ENCODE measurements at places on chromosomes 2 and 18.

DNA sequence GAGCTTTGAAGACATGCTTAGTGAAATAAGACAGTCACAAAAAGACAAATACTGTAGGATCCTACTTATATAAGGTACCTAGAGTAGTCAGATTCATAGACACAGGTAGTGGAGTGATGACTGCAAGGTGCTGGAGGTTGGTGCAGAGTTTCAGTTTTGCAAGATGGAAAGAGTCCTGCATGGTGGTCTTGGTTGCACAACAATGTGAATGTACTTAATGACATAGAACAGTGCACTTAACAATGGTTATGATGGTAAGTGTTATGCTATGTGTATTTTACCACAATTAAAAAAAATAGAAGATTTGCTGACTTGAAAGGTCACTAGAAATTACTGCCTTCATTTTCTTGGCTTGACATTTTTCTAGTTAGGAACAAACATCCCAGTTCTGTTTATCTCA lies 9.5 kb downstream of the CERS6 start:
- no peak for DNase-seq

- no peak for DNase-seq
These were observed 184.5 kb downstream of the BCL2 start for GRCh38 chr18:63135101-63135500.

GRCh38 chr2:234249873-234250272 lies 199.4 kb downstream of the SPP2 start:
- no peak for DNase-seq

GRCh38 chr2:134183679-134184078 lies 70.2 kb upstream of the MGAT5 start:
- DNase-seq, result no peak

GRCh38 chr18:9353596-9353995 lies 19.0 kb downstream of the TWSG1 start:
- no peak for DNase-seq

DNA sequence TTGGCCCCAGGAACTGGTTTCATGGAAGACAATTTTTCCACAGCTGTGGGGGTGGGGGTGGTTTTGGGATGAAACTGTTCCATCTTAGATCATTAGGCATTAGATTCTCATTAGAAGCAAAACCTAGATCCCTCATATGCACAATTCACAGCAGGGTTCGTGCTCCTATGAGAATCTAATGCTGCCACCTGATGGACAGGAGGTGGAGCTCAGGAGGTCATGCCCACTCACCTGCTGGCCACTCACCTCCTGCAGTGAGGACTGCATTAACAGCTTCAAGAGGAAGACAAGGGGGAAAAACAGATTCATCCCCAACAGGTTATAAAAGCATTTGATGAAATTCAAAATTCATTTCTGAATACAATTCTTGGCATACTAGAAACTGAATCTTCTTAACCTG lies 38.5 kb downstream of the THAP4 start:
- no peak for DNase-seq

DNA sequence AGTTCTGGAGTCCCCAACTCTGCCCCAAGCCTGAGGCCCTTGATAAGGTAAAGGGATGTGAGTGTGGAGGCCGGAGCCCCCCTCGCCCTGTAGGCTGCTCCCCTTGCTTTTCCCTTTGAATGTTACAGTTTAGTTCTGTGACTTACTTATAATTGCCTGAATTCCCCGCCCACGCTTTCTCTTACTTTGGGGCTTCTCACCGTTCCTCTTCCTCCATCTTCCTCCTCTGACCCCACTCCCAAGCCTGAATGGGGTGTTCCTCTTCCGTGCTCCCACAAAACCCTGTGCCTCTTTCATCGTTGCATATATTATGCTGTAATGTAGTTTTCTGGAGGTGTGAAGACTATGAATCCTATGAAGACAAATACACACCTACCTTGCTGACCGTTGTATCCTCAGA lies 15.0 kb upstream of the IL1RN start:
- DNase-seq, result no peak

DNA sequence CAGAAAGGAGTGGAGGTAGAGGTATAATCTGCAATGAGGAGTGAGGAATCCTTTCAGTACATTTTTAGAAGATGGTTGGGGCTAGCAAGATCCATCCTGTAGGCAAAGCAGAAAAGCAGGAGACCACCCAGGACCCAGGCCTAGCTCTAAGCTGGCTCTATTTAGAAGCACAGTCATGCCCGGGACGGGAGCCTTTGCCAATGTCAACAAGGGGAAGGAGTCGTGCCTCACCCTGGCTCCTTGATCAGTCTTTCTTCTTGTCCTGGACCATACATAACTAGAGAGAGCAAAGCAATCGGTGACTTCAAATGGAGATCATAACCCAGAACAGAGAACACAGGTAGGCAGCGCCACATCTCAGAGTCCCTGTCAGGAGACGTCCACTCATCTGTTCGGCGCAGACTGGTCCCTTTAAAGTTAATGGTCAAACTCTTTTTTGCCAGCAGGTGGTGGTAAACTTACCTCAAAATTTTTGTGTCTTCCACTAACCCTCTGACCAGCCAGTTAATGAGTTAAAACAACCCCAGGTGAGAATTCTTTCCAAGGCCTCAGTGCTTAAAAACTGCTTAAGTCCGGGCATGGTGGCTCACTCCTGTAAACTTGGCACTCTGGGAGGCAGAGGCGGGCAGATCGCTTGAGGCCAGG lies 8.0 kb downstream of the MC5R start:
- no peak for DNase-seq

GRCh38 chr2:19363474-19363778 lies 5.0 kb upstream of the OSR1 start:
- DNase-seq, result no peak

DNA sequence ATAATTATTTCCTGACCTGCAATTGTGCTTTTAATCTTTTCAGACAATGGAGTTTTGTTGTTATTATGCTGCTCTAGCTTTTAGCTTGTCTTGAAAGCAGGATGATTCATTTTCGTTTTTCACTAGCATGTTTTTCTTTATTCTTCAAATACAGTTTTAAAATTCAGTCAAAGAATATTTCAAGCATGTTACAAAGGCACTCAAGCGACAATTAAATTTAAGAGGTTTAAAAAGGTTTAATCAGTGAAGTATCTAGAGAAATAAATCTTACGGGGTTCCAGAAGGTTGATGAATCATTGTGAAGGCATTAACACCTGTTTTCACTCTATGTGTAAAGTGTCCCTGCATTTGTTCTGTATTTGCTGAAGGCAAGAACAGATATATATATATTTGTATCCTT lies 390.7 kb upstream of the TMEFF2 start:
- peak; percentile 21 for DNase-seq

DNA sequence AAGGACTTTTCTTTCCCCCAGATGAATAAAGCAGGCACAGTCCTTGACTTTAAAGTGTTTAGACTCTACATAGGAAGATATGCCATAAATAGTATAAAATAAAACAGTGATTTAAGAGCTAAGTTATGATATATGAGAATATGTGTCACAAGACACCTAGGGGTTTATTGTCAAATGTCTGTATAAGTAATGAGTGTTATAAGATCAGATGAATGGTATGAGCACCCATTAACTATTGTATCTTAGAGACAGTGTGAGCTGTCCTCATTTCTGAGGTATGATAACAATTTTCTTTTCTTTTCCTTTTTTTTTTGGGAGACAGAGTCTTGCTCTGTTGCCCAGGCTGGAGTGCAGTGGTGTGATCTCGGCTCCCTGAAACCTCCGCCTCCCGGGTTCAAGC lies 365.3 kb downstream of the RND3 start:
- no peak for DNase-seq

GRCh38 chr2:239465017-239466001 lies 64.5 kb upstream of the HDAC4 start:
- peak; percentile 23 for DNase-seq

GRCh38 chr2:16332681-16333557 lies 332.7 kb downstream of the CYRIA start:
- no peak for DNase-seq

GRCh38 chr2:80393991-80394390 lies 89.4 kb upstream of the LRRTM1 start:
- no peak for DNase-seq

DNA sequence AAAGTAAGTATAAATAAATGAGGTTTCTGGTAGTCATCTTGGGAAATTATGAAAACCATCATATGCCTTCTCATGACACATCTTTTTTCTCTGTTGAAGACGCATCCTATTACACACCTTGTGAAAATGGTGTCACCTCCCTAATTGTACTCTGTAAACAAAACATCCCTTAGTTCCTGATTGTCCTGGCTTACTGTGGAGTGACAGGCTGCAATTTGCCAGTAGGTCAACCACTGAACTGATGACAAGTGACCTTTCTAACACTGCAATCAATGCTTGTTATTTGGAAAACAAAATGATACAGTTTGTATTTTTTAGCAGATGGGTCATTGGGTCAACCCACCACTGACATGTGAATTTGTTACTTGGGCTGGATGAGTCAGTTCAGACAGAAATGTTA lies 219.5 kb downstream of the PTPRM start:
- DNase-seq, result no peak

DNA sequence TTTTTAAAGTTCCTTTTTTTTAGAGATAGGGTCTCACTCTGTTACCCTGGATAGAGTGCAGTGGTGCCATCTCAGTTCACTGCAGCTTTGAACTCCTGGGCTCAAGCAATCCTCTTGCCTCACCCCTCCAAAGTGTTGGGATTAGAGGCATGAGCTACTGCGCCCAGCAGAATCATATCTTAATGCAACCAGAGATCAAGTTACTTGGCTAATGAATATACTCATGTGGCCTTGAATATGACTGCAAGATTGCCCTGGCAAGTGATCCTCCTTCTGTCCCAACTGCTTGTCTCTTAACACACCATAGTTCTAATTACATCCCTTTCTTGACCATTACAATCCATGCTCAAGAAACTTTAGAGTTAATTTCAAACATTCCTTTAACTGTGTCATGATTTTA lies 133.5 kb downstream of the SRBD1 start:
- DNase-seq, result no peak

DNA sequence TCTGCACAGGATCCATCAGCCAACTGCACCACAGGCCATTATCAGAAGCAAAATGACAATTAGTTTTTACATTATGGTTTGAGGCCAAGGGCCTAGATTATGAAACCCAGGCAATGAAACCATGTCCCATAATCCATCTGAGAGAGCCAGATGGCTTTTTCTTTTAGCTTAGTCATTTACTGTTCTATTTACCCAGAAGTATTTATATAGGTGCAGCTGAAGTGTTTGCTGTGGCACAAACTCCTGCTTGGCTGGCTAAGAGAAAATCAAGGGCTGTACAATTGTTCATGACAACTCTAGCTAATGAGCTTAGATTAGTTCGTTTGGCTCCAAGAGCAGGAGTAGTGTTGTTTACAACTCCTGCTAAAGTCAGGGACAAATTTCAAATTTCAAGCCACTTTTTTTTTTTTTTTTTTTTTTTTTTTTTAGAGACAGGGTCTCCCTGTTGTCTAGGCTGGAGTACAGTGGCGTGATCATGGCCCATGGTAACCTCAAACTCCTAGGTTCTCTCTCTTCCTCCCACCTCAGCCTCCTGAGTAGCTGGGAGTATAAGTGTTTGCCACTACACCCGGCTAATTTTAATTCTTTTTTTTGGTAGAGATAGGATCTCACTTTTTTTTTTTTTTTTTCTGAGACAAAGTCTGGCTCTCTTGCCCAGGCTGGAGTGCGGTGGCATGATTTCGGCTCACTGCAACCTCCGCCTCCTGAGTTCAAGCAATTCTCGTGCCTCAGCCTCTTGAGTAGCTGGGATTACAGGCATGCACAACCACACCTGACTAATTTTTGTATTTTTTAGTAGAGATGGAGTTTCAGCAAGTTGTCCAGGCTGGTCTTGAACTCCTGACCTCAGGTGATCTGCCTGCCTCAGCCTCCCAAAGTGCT lies 18.4 kb upstream of the REV1 start:
- peak; percentile 92 for DNase-seq

GRCh38 chr2:128717758-128718710 lies 399.4 kb upstream of the HS6ST1 start:
- no peak for DNase-seq
